ENCODE measurements at places on chromosomes 12 and 14.

DNA sequence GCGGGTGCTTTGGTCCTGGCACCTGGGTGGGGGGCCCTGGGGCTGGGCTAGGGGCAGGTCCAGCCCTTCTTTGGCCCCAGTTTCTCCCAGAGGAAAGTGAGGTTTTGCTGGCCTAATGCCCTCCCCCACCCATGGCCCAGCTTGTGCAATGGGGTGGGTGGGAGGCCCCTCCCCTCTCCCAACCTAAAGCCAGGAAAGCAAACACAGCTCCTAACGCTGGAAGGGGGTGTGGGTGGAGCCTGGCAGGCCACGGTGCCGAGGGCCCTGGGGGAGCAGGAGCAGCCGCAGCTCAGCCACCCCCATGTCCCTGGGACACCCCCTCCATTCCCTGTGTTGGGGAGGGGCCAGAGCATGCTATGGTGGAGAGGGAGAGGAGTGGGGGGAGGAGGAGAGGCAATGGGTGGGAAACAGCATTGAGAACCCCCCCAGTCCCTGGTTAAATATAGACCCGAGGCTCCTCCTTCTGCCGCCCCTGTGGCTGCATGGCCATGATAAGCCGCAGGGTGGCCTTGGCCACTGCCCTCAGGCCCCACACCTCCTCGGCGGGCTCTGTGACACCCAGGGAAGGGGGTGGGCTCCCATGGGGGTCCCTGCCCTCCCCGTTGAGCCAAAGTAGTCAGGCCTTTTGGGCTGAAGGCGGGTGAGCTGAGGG is 4.7 kb downstream of the EXOC3L4 start:
- no peak for DNase-seq

GRCh38 chr12:49767333-49767732 is 26.0 kb downstream of the TMBIM6 start:
- no peak for DNase-seq

DNA sequence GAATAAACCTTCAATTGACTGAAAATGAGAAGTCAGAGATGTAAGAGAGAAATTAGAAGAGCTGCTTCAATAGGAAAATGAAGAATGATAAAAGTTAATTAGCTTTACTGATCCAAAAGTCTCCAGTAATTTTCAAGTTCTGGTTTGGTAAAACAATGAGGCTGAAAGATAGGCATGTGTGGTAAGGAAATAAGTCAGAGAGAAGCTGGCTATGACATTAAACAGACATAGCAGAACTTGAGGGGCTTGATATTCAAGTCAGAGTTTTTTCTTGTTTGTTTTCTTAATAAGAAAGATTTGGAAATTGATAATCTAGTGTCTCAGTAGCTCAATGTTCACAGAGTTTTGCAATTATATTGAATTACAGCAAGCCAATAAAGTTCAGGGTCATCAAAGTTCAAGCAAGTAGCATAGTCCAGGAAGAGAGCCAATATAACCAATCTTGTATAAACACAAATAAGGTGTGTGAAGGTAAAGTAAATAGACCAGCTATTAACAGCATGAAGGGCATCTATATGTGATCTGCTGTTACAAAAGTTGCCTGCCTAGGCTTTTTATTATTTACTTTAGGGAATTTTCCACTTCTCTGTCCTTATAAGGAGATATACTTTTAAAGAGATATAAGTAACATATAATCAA is 1111.5 kb downstream of the TRHDE start:
- DNase-seq, result no peak

DNA sequence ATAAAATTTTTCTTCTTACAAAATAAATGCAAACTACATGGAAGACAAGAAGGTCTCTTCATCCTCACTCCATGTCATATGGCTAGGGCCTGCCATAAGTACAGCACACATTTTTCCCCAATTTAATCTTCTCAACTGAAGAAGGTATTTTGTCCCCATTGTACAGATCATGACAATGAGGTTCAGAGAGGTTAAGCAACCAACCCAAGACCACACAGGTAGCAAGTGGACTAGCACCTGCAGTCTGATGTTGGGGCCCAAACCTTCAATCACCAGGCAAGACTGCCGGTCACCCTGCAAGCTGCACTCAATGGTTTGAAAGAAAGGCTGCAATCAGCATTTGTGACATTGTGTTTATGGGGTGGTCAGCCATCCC is 6.5 kb upstream of the MEG3 start:
- DNase-seq, result no peak

- DNase-seq, result no peak
Measured at GRCh38 chr14:52802597-52802996, 11.2 kb upstream of the GNPNAT1 start.

DNA sequence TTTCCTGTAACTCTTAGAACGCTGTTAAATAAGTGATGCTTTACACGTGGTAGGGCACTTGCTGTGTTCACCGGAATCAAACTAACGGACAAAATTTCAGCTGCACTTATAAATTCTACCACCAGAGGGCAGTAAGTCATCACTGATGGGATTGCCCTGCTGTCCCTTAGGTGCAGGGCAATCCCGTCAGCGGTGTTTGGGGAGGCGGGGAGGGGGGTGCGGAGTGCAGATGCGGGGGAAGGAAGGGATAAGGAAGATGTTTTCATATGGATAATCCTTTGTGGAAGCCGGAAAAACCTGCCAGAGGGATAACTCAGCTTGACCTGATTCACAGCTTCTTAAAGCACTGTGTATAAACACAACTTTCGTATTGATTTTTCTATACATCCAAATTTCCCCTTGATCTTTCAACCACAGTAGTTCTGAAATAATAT is 21.7 kb upstream of the SLC10A1 start:
- DNase-seq, result peak; percentile 53

- DNase-seq, result no peak
Measured at GRCh38 chr14:99601361-99601831, 2.6 kb downstream of the CCDC85C start.

Data from activated T-helper 1 cell treated with anti-CD3 and anti-CD28 coated beads, Interleukin-12 subunit alpha, Interleukin-12 subunit beta, Interleukin-2, Interleukin-4 antibody, amounts not matched to agents 30 ng/mL and 10 ng/mL and 1 ng/mL, durations not matched to agents 14 hours and 24 hours and 36 hours (primary cell).